CD8-positive, alpha-beta T cell (primary cell): ENCODE measurements at places on chromosomes 7 and 10. TPM values are rescaled to one million over a fixed set of nuclear protein-coding genes. Genes with fewer than 3 reads are reported as not detected.

Gene GHRHR
- total RNA-seq = not detected

Gene BRAF
- total RNA-seq = 76.0 TPM

Gene VWC2
- not detected for total RNA-seq

Gene SLC39A12
- not detected for total RNA-seq

Gene LRRC17
- total RNA-seq = not detected

Gene CALHM3
- total RNA-seq = not detected

Gene CFTR
- total RNA-seq = not detected

Gene DENND2A
- not detected for total RNA-seq

Gene AGAP4
- 14.3 TPM for total RNA-seq

Gene PTF1A
- total RNA-seq = not detected
